Fibroblast of skin of scalp (primary cell): ENCODE measurements at places on chromosomes 11 and 22.

GRCh38 chr11:32849761-32850160 lies 20.0 kb downstream of the PRRG4 start:
- no peak for DNase-seq

DNA sequence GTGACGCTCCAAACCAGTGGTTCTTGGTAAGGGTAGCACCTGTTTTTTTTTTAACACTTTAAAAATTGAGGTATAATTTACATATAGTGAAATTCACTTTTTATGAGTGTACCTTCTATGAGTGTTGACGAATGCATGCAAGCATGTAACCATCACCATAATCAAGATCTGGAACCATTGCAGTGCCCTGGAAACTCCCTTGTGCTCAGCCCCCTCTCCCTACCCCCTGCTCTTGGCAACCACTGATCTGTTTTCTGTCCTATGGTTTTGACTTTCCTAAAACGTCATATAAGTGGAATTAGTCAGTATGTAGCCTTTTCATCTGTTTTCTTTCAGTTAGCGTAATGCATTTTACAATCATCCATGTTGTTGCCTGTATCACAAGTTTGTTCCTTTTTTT lies 212.2 kb downstream of the GRIK4 start:
- no peak for DNase-seq

GRCh38 chr11:358129-358800 lies 11.0 kb upstream of the B4GALNT4 start:
- DNase-seq = no peak

DNA sequence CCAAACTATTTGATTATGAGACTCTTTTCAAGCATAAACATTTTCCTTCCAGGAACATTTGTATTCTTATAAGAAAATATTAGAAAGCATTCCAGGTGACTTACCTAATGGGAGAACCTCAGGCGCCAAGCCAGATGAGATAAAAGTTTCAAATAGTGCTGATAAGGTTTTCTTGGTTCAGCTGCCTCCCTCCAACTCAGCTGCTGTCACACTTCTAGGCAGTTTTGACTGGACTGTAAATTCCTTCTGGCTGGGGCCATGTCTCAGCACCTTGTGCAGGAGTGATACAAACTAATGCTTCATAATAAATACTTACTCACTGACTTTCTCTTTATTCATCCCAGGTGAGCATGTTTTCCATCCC lies 131.1 kb downstream of the MED15 start:
- DNase-seq = no peak

GRCh38 chr22:42621505-42622002 lies 6.9 kb upstream of the POLDIP3 start:
- peak; percentile 85 for DNase-seq

GRCh38 chr11:74453373-74453975 lies 13.9 kb downstream of the KCNE3 start:
- DNase-seq = peak; percentile 57

DNA sequence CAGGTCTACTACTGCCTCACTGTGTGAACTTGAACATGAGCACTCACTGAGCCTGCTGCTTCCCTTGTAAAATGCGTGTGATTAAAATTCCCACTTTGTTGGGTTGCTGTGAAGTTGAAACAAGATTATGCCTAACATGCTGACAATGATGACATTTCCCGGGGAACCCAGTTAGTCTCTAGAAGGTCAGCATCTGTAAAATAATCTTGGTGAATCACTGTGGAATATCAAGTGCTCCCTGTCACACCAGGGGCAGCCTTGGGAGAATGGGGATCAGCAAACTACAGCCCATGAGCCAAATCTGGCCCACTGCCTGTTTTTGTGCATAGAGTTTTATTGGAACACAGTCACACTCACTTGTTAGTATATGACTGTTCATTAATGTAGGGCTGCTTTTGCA lies 335.2 kb downstream of the MIAT start:
- DNase-seq = no peak

GRCh38 chr11:134838708-134839107 lies 426.7 kb upstream of the B3GAT1 start:
- DNase-seq = no peak

- no peak for DNase-seq
These were observed 158.1 kb downstream of the FBXO7 start for GRCh38 chr22:32632512-32633315.

DNA sequence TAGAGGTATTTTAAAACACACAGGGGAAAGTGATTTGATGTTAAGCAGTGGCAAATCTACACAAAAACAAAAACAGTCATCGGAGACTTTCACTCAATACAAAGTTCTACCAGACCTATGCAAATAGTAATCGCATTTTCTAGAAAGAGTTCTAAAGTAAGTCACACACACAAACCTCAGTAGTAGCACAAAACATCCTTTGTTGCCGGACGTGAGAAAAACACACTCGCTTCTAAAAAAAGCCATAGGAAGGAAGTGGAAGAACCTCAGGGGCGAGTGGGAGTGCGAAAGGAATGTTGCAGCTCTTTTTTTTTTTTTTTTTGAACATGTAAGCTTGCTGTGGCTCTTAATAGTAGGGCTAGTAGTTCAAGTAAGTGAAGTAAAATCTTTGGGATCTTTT lies 88.9 kb downstream of the MAML2 start:
- peak; percentile 61 for DNase-seq

DNA sequence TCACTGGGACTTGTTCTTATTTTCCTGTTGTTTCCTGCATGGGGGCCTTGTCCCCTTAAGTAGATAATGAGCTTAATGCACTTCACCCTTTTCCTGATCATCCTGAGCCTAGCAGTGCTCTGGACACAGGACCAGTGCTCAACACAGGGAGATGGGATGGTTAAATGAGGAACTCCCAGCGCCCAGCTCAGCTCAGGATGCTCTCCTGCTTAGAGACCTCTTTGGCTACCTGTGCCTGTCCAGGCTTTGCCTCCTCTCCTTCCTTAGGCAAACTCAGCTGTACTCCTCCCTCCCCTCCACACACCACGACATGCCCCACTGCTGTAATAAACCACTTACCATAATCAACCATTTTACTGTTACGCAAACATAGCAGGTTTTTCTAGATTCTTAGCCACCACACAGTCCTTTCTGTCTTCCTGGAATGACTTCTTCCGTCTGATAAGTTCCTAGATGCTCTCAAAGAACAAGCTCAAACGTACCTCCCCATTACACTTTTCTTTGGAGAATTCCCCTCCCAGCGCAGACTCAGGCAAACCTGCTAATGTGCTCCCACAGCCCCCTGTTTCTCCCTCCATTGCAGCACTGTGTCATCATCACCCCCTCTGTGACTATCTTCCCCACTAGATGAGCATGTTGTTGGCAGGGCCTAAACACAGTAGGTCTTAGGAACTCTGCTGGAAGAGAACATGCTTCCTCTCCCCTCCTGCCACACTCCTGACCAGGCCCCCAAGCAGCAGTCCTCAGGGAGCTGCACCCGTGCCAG lies 113.6 kb downstream of the MICAL2 start:
- peak; percentile 54 for DNase-seq

DNA sequence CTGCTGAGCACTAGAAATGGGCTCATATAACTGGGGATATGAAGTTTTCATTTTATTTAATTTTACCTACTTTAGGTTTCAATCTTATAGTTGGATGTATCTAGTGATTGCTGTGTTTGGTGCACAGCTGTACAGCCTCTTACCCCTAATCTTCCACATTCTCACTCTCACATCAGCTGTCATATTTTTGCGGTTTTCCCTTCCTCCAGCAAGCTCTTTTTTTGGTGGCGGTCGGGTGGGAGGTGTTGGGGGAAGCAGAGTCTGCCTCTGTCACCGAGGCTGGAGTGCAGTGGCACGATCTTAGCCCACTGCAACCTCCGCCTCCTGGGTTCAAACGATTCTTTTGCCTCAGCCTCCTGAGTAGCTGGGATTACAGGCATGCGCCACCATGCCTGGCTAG lies 445.1 kb upstream of the ISX start:
- no peak for DNase-seq

DNA sequence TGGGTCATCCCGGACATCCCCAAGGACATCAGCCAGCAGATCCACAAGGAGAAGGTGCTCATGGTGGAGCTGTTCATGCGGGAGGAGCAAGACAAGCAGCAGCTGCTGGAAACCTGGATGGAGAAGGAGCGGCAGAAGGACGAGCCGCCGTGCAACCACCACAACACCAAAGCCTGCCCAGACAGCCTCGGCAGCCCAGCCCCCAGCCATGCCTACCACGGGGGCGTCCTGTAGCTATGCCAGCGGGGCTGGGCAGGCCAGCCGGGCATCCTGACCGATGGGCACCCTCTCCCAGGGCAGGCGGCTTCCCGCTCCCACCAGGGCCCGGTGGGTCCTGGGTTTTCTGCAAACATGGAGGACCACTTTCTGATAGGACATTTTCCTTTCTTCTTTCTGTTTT lies 15.3 kb upstream of the FADD start:
- no peak for DNase-seq

GRCh38 chr22:43270314-43270908 lies 72.8 kb downstream of the SCUBE1 start:
- DNase-seq = no peak

DNA sequence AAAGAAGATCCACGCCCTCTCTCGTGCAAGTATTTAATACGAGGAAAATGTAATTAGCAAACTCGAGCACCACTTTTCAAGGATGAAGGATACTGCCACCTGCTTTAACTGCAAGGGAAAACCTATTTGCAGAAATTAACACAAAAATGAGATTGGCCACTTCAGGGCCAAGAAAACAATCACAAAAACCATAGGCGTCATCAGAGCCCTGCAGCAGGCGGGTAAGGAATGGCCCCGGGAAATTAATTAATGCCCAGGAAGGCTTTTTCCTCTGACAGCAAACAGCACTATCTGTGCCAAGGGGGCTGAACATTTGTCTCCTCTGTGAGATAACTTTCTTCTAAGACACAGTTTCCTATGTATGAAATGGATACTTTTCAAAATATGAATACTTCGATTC lies 255.7 kb downstream of the CTTN start:
- no peak for DNase-seq

DNA sequence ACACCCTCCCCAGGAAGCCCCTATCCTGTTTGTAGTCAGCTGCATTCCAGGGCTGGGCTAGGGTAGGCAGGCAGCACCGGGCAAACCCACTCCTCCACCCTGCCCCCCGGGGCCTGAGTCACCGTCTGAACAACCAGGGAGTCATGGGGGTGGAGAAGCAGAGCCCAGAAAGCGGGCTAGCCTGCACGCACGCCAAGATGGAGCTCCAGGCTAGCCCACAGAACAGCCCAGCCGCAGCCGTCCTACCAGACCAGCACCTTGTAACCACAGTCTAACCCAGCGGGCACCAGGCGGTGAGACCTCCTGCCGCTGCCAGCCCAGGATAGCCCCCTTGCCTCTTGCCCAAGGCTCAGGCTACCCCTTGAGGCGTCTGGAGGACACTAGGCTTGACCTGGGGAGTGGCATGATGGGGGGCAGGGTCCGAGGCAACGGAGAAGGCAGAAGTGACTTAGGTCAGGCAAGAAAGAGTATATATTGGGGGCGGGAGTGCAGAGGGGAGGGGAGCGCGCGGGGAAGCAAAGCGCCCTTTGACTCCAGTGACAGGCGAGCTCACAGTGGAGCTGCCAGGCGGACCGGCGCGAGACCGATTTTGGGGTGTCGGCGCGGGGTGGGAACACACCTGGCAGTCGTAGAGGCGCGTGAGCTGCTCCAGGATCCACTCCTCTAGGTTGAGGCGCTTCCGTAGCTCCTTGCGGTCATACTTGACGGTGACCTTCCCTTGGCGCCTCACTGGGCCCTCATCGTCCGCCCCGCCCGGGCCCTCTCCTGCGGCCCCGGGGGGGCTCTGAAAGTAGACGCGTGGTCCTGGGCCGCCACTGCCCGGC lies 734 bp downstream of the PPP1R14B start:
- peak; percentile 96 for DNase-seq

DNA sequence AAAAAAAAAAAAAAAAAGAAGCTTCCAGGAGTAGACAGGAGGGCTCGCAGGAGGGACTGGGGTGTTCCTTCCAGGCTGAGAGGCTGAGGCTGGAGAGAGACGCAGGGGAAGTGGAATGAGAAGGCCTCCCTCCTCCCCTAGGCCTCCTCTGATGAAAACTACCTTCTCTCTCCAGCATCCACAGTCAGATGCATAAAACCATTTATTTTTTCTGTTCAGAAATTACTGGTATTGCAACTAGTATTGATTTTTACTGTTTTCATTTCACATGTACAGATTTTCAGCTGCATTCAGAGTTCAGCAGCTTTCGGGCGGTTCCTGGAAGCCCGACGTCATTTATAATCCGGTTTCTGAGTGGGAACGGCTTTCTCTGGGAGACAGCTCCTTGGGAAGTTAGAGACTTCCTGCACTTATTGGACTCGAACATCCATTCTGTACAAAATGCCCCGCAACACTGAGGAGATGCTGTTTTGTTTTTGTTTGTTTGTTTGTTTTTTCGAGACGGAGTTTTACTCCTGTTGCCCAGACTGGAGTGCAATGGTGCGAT lies 6.9 kb upstream of the NFAM1 start:
- DNase-seq = no peak

DNA sequence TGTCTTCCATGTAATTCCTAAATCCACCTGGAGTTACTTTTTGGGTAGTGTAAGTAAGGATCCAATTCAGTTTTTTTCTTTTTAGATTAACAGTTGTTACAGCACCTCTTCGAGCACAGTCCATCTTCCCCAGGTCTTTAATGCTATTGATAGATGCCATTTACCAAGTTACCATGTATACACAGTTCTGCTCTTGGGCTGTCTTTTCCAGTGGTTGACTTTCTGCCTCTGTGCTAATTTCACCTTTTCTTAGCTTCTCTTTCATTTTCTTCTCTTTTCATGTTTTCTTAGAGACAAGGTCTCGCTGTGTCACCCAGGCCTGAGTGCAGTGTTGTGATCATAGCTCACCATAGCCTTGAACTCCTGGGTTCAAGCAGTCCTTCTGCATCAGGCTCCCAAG lies 12.0 kb downstream of the ATXN10 start:
- DNase-seq = no peak

- no peak for DNase-seq
These were observed 26.5 kb downstream of the TRIM77 start for GRCh38 chr11:89736566-89736965.

- no peak for DNase-seq
These were observed 139.4 kb downstream of the SHANK2 start for GRCh38 chr11:71112990-71113389.

DNA sequence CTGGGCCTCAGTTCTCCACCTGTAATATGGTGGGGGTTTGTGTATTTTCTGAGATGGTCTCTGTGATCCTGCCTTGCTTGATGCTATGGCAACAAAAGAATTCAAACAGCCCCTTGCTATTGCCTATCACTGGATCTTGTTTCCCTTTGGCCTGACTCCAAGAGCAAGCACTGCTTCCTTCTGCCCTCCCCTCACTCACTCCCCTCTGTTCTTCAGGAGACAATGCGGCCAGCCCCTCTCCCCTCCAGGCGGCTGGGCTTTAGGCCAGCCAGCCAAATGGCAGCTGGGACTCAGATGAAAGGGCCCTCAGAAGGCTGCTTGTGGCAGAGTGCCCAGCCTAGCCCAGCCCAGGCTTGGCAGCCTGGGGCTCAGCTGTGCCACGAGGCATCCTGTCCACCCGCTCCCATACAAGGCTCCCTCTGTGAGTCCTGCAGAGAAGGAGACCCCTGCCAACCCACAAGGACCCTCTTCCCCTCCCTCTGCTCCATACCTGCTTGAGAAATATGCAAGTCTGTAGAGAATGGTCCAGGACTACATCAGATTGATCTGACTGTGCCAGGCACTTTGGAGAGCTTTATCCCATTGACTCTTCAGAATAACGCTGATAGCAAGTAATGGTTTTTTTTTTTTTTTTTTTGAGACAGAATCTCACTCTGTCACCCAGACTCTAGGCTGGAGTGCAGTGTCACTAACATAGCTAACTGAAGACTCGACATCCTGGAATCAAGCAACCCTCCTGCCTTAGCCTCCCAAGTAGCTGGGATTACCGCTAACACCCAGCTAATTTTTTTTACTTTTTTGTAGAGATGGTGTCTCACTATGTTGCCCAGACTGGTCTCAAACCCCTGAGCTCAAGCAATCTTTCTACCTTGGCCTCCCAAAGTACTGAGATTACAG lies 7.6 kb upstream of the KCTD14 start:
- peak; percentile 55 for DNase-seq
